Stimulated activated CD4-positive, alpha-beta T cell treated with anti-CD3 and anti-CD28 coated beads, TNF-alpha, amount 100 ng/mL, for 24 hours (primary cell): ENCODE measurements at places on chromosomes 1 and 21.
A peak's percentile ranks its signal among the peaks of the same experiment; 100 is the strongest.

GRCh38 chr1:1371746-1372711, 3.0 kb downstream of the AURKAIP1 start:
- DNase-seq = peak; percentile 61

- peak; percentile 23 for DNase-seq
Measured at GRCh38 chr1:220487297-220487820, 40.6 kb upstream of the MARK1 start.

- DNase-seq = no peak
Measured at GRCh38 chr21:36423771-36424433, 38.7 kb downstream of the CHAF1B start.

DNA sequence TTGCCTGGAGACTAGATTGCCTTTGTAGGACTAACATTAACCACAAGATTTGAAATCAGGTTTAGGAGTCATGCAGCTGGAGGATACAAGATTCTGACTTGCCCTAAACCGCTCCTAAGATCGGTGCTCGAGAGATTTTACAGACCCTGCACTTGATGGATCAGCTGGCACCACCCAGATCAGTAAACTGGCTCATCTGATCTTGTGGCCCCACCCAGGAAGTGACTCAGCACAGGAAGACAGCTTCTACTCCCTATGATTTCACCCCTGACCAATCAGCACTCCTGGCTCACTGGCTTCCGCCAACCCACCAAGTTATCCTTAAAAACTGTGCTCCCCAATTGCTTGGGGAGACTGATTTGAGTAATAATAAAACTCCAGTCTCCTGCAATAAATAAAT, 876 bp upstream of the CATSPERE start:
- no peak for DNase-seq

DNA sequence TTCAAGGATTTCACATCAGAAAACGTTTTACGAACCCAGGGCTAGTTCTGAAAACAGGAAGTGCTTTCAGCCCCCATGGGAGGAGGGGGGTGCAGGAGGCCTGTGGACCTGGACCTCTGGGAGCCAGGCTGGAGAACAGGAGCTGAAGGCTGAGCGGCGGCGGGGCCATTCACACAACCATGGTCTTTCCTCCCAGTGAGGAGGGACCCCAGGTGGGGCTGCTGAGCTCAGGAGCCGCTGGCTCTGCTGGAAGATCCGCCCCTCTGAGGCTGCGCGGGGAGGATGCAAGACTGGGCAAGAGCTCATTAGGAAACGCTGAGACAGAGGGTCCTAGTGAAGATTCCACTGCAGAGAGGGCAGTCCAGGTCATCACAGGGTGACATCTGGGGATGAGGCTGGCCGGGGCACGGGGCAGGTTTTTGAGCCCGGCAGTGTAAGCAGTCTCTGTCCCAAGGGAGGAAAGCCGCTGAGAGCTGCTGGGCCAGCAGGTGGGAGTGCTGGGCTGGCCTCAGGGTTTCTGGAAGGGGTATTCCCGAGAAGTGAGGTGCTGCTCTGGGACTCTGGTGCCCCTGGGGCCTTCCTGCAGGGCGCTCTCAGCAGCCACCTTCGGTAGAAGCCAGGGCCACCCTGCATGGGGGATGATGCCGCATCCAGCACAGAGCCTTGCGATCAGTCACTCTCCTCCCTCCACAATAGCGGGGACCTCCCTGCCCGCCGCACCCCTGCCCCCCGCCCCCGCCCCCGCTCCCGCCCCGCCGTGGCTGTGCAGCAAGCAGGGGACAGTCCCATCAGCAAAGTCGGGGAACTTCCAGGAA, 7.5 kb downstream of the MX2 start:
- no peak for DNase-seq

- no peak for DNase-seq
Measured at GRCh38 chr1:211677659-211678058, 2.2 kb upstream of the NEK2 start.

DNA sequence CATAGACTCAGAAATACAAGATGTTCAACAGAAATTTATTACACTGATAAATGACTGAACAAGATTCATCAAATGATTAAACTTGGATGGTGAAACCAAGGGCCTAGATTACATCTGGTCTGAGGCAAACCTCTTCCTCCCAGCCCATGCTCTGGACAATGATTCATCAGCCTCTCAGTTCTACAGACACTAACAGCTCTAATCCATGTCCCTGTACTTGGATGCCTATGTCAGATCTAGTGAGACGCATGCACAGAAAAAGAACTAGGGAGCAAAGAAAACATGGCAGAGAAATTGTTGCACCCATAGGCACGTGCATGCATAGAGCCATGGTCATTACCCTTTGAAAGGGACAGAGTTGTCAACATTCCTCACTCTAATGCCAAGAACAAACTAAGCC, 250.1 kb downstream of the KCNH1 start:
- no peak for DNase-seq

DNA sequence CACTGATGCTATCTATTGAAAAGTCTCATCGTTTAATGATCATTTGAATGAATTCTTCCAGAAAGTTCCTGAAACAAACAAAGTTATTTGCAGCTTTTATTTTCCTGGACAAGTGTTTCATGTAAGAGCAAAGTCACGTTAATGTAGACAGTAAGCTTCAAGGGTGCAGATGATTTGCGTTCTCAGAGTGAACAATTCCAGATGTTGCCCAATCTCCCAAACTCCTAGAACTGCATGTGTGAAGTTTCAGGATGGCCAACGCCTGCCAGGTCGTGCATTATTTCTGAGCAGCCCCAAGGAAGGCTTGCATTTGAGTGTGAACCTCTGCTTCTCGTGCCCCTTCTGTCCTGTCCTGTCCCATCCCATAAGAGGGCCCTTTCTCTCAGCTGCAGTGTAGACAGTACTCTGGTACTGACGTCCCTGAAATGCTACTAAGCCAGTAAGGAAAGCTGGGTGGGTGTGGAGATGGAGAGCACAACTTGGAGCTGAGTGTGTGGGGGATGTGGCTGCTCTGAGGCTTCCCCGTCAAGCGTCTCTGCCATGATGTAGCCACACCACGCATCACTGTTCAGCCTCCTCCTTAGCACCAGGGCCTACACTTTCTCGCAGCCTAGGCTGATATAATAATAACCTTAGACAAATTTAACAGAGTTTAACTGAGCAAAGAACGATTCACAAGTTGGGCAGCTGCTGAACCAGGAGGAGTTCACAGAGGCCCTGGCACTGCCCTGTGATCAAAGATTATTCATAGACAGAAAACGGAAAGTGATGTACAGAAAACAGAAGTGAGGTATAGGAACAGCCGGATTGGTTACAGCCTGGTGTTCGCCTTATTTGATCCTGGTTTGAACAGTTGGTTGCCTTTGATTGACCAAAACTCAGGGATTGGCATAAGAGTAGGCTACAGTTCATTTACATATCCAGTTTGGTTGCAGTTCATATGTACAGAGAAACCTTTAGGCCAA, 50.4 kb downstream of the RHOU start:
- DNase-seq = no peak

GRCh38 chr1:45969866-45970265, 162.6 kb downstream of the PIK3R3 start:
- no peak for DNase-seq

DNA sequence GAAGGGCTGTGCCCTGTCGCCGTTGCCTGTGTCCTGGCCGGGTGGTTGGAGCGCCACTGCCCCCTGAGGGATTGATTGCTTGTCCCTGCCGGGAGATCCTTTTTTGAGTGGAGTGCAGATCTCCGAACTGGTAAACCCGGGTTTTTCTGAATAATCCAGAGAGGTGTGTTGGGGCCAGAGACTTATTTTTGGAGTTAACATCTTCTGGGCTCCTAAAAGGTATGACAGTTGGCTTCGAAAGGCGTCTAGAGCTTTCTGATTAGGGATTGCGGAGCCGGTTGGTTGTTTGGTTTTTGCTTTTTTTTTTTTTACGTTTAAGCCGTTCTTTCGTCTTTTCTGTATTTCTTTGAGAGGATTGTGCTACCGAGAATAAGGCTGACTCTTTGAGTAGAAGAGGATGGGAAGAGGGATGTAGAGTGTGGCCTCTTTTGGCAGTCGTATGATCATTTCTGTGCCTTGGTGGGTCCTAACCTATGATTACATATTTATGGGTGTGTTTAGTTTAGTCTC, 756 bp downstream of the RLF start:
- no peak for DNase-seq

GRCh38 chr21:35244514-35244913, 195.4 kb upstream of the RUNX1 start:
- DNase-seq = no peak

GRCh38 chr1:235131961-235132360, 3.3 kb upstream of the TOMM20 start:
- DNase-seq = no peak

GRCh38 chr1:25019337-25020172, 89.5 kb upstream of the RUNX3 start:
- DNase-seq = no peak

DNA sequence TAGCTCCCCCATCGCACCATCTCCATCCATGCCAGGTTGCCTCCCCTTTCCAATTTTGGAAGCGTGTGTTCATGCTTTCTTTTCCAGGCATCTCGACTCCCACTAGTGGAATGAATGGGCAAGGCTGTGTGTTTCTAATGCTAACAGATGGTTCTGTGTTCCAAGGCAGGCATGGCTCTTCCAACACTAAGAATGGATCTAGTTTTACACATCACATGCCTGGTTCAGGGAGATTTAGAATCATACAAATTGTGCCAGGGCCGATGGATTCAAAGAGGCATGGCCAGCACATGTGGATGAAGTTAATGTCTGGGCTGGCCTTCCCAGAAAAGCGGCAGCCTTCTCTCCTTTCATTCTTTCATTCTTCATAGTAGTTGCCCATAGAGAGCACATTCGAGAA, 438.7 kb downstream of the PRDM2 start:
- no peak for DNase-seq

GRCh38 chr1:30915491-30916230, 7.1 kb upstream of the SDC3 start:
- no peak for DNase-seq
